ENCODE measurements at places on chromosomes 6 and 20.

GRCh38 chr6:125834348-125834747 is 43.6 kb downstream of the NCOA7 start:
- DNase-seq: no peak

DNA sequence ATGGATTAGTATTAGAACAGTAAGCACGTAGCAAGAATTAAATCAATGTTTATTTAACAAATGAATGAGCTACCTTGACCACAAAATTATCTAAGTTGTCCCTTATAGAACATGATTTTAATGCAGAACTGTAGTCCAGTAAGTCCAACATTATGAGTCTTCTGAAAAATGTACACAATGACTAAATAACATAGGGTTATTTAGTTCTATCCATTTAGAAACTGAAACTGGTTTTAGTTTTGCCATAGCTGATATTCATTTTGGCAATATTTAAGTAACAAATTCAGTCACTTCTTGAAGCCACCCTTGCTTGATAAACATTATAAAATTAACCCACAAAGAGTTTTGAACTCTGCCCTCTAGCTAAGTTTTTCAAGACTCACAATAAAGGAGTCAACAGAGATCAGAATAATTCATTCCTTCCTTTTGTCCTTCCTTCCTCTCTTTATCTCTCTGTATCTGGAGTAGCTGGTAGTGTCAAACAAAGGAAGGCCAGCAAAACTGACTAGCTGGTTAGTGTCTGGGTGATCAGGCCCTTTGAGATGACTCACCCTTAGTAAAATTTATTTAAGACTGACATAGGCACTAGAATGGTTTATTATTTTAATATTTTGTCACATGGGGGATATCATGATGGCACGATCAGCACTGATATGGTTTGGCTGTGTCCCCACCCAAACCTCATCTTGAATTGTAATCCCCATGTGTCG is 115.1 kb downstream of the BTBD9 start:
- no peak for DNase-seq

GRCh38 chr20:35776513-35777101 is 4.8 kb downstream of the PHF20 start:
- peak; percentile 55 for DNase-seq

DNA sequence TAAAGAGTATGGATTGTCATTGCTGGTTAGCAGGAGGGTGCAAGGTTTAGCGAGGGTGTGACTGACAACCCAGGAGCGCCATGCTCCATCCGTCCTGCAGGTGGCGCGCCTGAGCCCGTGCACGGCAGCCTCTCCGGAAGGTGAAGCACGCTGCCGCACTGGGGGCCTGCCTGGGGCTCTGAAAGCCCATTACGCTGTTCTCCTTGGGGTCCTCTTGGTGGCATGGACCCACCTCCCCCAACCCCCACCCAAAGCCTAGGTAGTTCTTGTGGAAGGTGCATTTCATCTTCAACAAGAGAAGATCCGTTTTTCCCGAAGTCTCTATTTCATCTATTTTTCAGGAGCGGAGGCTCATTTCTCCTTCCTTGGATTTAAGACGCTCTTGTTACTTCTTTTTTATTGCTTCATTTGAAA is 197.4 kb upstream of the KCNG1 start:
- no peak for DNase-seq

GRCh38 chr6:138115201-138115600 is 8.0 kb upstream of the PERP start:
- no peak for DNase-seq

DNA sequence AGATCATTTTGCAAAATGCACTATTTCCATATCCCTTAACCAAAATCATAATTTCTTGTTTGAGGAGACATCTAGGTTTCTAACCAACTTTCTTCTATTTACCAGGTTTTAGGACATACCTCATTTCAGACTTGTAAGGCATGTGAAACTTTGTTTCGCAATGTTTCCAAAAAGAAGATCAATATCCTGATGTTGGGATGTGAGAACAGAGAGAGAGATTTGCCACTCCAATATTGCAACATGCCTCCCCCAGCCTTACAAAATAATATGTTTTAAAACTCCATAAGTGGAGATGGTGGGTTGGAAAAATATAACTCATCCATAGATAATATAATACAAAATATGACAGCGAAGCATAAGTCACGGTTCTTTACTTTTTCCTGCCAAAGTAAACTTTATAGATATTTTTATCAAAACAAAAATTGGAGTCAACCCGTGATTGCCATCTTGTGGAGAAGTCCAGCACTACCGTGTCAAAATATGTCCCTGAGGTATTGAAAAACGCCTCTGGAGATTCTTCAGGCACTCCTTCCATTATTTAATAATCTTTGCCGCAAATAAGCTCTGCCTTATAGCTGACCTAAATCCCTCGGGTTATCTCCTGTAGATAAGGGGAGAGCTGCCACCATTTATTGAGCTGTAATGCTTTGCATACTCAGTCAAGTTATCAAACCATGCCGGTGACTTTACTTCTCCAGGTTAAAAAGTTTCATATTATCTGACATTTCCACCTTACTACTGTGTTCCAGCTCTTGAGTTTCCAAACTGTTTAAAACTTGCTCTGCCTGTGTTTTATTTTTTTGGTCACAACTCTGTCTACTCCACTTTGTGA is 534.2 kb downstream of the HACE1 start:
- peak; percentile 4 for DNase-seq

- DNase-seq: peak; percentile 45
Observed at GRCh38 chr20:47677635-47678453, 107.4 kb downstream of the SULF2 start.

GRCh38 chr6:142937986-142938385 is 7.0 kb downstream of the HIVEP2 start:
- no peak for DNase-seq

DNA sequence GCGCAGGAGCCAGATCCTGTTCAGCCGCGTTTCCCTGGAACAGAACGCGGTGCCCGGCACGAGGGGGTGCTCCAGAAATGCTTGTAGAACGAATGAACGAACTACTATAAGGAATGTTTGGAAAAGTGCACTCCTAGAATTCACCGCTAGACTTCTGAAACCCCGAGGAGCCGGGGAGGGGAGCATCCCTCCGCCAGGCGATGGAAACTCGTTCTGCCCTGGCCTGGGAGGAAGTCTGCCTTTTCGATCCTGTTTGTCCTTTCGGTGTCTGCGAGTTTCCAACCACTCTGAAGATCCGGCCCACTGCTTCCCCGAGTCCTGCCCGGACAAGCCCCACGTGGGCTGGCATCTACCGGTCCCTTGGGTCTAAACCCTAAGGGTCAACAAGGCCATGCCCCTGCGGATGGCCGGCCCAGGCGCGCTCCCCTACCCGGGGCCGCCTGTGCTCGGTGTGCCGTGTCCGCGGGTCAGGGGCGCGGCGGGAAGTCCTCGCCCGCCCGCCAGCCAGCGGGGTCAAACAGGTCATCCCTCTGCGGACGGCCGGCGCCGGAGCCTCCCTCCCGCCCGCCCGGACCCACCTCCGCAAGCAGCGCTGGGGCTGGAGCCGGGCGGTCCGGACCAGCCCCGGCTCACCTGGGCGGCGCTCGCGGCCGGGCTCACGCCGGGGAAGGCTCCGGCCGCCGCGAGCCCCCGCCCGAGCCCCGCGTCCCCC is 526 bp downstream of the SULF2 start:
- no peak for DNase-seq

- no peak for DNase-seq
Observed at GRCh38 chr6:43095939-43096338, 19.8 kb downstream of the PTK7 start.

- no peak for DNase-seq
Observed at GRCh38 chr6:13272131-13273046, 55.9 kb downstream of the TBC1D7 start.

GRCh38 chr6:2998998-2999617 is 586 bp upstream of the NQO2 start:
- DNase-seq: no peak

DNA sequence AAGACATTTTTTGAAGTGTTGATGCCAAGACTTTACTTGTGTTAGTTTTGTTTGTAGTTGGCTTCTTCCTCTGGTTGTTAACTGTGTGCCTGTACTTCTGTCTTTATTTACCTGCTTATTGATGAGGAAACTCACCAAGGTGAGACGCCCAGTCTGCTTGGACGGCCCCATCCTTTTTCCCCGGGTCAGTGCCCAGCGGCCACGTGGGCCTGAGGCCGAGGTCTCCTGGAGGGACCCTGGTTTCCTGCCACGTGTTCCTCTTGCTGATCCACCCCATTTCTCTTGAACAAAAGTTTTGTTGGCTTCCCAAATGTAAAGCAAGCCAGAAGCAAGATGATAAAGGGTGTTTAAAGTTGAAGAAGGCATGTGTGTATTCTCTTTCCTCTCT is 24.8 kb downstream of the DUSP22 start:
- DNase-seq: no peak

All from COR-L47 (cell line).